ENCODE measurements at places on chromosomes 1 and 21.

DNA sequence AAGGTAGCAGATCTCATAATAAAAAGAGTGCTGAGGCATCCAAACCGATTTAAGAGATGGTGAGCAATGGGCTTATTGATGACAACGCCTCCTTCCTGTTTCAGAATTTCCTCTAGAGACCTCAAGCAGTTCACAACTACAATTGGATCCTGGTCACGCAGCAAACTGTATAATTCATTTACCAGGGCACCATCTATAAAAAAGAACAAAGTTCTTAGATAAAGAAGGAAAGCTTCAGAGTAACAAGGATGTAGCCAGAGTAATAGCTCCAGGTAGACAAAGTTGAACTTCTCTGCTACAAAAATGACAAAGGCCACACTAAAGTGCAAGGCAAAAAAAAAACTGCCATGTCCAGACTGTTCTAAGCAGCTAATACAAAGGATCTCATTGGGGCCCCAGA is 3.4 kb downstream of the AP4B1 start:
- no peak for DNase-seq

GRCh38 chr1:106276871-106277270 is 779.6 kb upstream of the PRMT6 start:
- no peak for DNase-seq

GRCh38 chr1:201708085-201708512 is 120.9 kb upstream of the IPO9 start:
- DNase-seq = no peak

GRCh38 chr1:175207971-175208370 is 15.4 kb upstream of the KIAA0040 start:
- no peak for DNase-seq

DNA sequence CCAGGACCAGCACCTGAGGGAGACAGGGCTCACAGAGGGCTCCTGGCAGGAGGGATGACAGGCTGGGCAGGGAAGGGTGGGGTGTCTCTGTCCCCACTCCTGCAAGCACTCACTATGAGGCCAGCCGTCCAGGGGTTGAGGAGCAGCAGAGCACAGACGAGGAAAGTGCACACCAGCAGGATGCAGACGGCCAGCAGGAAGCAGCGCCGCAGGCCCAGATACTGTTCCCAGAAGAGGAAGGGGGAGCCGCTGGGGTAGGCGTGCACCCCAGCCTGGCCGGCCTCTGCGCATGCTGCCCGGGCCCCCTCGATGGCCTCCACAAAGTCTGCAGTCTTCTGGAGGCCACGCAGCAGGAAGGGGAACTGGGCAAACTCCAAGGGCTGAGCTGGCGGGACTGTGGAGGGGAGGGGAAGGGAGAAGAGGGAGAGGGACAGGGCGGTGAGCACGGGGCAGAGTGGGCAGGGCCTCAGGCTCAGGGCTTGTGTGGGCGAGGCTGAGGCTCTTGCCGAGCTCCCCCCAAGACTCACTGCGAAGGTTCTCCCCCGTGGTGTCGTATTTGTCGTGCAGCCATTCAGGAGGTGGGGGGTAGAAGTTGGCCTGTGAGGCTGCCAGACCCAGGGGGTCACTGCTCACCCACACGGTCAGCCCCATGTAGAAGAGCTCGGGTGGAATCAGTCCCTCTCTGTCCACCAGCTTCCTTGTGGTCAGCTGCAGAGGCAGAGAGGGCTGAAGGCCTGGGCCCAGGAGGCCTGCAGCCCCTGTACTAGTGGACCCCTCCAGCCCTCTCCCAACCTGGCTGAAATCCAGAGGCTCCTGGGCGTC is 16.5 kb downstream of the PTCH2 start:
- DNase-seq = no peak

DNA sequence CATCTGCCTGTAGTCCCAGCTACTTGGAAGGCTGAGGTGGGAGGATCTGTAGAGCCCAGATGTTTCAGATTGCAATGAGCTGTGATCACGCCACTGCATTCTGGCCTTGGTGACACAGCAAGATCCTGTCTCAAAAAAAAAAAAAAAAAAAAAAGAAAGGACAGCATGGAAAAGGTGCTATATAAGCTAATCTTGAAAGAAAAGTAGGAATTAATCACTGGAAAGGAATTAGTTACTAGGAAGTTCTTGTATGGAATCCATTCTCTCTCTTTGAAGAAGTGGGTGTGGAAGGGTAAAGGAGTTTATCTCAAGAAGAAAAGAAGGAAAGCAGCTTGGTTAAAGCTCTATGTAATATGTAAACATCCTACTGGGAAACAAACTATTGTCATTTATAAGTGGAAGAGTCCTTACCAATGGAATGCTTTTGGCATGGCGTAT is 339.2 kb downstream of the DPYD start:
- no peak for DNase-seq
